ENCODE measurements at places on chromosomes 11 and 22.

DNA sequence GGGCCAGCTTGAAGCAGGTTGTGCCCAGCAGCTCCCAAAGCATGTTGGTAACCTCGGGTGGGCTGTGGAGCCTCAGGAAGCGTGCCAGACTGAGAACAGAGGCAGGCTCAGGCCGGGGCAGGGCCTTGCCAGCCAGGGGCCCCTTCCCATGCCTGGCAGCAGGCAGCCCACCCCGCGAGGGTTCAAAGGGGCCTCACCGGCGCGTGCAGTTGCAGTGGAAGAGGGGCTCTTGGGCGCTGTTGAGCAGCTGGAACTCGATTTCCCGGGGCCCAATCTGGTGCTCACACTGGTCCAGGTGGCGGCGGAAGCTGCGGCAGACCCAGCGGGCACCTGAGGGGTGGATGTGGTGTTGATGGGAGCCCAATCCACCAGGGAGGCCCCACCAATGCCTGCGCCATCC lies 3.6 kb downstream of the PLA2G3 start:
- DNase-seq, result no peak

GRCh38 chr22:28674121-28674563 lies 5.5 kb downstream of the TTC28 start:
- no peak for DNase-seq

DNA sequence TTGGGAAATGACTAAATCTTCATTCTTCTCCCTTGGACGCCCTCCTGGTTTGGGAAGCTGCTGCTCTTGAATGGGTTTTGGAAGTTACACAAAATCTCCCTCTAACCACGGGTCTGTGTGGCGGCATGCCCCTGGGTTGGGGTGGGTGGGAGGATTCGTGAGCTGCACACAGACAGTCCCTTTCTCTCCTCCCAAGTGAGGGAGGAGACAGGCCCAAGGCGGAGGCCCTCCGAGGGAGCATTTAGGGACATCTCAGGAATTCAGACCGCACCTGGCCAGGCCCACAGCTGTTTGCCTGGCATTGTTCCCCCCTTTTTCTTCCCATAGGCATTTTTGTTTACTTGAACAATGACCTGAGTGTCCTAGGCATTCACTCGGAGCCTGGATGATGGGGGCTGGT lies 94.1 kb downstream of the MPPED1 start:
- DNase-seq, result no peak

DNA sequence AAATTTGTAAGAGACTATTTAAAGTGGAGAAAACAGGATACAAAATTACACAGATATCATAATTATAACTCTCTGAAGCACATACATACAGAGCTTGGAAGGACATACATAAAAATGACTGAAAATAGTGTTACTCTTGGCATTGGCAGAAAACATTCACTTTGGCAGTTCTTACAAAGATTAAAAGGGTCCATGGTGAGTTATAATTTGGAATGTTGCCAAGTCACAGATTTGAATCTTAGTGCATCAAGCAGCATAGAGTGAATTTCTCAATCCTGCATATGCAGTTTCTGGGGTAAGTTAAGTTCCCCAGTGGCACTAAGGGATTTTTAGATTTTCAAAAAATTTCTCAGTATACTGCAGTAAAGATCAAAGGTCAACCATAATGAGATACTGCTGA lies 115.9 kb downstream of the CCDC81 start:
- no peak for DNase-seq

Data from stimulated activated effector memory CD8-positive, alpha-beta T cell treated with anti-CD3 and anti-CD28 coated beads, Interleukin-12 subunit alpha, Interleukin-12 subunit beta, amount 100 ng/mL, for 72 hours (primary cell).